Right ventricle myocardium superior (tissue), 1 donor: ENCODE measurements at places on chromosomes 7 and 10.

DNA sequence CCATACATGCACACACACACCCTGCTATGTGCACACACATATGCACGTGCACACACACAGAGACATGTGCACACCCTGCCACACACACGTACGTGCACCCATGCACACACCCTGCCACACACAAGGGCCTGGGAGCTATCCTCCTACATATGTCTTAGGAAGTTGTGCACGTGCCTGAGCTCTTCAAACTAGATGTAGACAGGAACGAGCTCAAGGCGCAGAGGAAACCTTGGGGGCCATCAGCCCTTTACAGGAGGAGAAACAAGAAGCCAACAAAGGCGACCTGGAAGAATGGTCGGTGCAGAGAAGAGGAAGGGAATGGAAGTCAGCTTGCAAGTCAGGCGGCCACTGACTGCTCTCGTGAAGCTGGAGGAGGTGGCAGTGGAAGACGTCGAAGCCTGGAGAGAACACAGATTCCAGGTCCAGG lies 58.7 kb downstream of the AOC1 start:
- no peak for DNase-seq

DNA sequence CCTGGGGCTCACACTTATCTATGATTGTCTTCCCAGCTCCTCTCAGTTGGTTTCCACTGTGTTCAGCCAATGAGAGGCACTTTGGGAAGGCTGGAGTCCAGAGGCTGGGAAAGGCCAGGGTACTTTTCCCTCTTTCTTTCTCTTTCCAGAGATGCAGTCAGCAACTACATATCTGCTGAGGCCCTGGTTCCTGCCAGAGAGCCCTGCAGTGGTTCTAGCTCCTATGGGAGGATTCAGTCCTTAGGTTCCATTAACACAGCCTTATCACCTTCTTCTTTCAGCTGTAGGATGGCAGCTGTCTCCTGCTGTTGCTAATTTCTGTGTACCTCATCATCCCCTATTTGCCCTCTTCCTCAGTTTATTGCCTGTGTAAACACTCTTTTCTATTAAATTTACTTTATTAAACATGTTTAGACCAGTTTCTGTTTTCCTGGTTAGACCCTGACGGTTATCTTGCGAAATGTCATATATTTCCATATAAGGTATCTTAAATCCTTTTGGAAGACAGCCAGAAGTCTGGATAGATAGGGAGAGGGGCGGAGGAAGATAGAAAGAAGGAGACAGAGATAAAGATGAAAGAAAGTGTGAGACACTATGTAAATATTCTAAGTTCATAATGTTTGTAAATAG lies 100.3 kb downstream of the HGF start:
- DNase-seq: no peak

DNA sequence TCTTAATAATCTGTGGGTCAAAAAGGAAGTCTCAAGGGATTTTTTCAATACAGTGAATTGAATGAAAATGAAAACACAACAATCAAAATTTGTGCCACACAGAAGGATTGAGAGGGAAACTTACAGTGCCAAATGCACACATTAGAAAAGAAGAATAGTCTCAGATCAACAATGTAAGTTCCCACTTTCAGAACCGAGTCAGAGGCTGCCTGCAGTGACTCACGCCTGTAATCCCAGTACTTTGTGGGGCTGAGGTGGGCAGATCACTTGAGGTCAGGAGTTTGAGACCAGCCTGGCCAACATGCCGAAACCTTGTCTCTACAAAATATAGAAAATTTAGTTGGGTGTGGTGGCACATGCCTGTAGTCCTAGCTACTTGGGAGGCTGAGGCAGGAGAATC lies 12.5 kb upstream of the KEL start:
- DNase-seq: no peak

DNA sequence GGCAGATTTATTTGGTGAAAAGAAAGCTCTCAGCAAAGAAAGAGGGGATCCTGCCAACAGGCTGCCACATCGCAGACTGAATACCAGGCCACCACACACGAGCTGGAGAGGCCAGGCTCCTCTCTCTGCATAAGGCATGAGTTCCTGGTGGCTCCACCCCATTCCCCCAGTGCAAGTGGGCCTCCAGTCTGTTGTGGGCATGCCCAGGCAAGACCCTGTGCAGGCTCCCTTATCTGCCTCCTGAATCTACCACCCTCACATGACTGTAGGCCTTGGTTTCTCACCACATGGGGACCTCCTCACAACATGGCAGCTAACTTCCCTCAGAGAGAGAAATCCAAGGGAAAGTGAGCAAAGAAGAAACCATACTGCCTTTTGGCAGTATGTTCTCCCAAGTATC lies 26.7 kb upstream of the CUL1 start:
- no peak for DNase-seq

DNA sequence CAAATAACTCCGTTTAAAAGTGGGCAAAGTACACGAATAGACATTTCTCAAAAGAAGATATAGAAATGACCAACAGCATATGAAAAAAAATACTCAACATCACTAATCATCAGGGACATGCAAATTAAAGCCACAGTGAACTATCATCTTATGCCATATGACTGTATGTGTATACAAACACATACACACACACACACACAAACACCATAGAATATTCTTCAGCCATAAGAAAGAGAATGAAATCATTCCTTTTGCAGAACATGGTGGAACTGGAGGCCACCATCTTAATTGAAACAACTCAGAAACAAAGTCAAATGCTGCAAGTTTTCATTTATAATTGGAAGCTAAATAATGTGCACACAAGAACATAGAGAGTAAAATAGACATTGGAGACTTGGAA lies 1019.4 kb downstream of the KCNMA1 start:
- no peak for DNase-seq

DNA sequence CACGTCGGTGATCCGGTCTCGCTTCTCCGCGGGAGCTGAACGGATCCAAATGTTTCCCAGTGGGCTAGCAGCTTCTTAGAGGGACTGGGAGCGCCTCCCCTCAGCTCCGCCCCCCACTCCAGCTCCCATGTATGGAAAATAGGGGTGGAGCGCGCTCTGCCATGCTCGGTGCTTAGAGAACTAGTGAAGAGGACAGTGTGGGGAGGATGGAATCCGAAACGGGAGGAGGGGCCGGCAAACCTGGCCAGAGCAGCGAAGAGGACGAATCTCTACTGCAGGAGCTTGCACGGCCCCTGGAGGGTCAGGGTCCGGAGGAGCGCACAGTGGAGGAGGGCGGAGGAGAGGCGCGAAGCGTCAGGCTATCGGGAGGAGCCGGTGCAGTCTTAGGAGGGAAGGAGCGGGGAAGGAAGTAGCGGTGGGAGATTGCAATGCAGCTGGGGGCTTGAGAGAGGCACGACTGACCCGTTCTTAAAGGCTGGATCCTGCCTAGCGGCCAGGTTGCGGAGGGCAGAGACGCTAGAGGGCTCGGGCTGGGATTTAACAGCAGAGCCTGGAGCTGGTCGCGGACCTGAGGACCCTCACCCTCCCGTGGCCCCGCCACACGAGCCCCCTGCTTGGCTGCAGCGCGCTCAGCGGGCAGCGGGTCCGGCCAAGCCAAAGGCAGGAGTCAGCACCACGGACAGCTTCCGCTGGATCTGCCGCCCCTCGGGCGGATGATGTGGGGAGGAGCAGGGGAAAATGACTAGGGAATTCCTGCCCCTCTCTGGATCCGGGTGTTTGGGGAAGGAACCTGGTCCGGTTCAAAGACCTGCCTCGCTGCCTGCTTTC lies at the start of gene PRLHR:
Gene PRLHR, minus strand, starts transcription at position 51 of the 828 bp plus-strand sequence. CDS start 404 bp downstream, outside the sequence.
- DNase-seq: no peak

GRCh38 chr7:44531421-44532380 lies 9.4 kb downstream of the NPC1L1 start:
- DNase-seq: no peak

DNA sequence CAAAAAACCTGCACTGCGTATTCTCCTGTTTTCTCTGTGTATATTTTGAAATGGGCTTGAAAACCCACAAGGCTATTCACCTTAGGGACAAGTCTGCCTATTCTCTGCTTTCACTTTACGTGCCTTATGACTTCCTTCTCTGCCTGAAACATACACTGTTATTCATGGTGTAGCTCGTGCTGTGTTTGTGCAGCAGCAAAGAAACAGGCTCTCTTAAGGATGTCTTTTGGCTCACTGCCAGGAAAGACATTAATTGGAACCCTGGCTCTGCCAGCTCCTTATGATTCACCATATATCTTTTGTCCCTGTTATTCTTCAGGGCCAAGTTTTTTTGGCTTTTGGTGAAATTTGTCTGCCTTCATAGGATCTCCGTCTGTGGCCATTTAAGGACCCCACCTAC lies 92.4 kb downstream of the TMEM106B start:
- DNase-seq: no peak

DNA sequence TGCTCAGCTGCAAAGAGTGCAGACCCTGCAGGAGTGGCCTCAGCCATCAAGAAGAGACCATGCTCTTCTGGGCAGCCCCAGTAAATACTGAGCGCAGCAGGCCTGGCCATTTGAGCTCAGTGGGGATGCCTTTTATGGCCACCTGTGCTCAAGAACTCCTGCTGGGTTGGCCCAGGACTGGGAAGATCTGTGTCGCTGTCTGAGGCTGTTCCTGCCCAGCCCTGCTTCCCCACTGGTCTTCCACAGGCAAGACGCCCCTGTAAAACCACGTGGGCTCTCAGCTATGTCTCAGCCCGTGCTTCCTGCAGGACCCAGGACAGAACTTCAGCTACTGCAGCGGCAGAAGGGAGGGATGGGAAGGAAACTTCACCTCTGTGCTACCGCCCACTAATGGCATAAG lies 10.5 kb upstream of the PPIF start:
- no peak for DNase-seq

DNA sequence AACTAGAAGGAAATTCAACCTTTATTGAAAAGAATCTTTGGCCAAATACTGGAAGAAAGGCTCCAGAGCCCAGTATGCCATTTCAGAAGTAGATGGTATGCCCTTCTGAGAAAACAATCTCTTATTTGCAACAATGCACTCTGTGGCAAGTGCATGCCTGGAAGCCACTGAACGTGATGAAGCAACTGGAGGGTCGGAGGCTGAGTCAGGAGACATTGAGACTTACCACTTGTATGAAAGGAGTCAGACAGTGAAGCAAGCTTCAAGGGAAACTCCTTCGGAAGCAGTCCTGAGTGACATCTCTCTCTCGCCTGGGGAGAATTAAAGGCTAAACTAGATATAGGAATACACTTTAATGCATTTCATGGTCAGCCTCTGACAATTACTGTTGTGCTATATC lies 353.7 kb downstream of the NRG3 start:
- DNase-seq: no peak

DNA sequence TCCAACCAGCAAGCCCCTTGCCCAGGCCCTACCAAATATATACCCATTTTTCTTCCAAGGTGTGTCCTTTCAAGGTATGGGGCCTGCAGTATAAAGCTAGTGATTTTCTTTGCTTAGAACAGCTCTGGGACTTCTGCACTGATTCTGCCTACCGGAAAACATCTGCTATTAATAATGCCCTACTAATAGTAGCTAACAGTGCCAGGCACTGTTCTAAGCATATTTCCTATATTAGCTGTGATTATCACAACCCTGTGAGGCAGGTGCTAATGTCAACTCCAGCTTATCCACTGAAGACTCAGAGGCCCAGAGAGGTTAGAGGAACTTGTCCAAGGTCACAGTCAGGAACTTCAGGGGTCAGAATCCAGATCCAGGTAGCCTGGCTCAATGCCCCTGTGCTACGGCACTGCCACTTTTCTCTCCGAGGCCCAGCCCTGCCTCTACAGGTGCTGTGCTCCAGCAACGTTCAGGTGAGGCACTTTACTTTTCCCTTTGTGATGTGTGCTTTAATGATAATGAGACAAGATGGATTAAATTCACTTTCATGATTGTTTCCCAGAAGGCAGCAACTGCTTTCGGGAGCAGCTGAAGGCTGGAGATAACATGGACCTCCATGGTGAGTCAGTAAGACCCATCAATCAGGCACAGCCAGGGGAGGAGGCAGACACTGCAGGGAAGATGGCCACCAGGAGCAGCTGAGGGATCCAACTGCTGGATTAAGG lies 26.7 kb downstream of the TAS2R41 start:
- DNase-seq: no peak

DNA sequence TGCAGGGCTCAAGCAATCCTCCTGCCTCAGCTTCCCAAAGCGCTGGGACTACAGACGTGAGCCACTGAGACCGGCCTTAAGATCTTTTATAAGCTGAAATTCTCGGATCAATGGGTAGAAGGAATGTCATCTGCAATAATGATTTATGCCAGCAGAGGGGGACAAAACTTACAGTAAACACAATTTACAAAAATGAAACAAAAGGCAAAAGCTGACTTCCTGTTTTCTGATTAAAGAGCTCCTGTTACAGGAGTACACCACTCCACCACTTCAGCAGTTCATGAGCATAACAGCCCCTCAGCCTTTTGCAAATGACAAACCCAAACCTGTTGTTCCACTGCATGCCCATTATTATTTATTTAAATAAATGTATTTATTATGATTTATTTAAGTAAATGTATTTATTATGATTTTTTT lies 88.5 kb upstream of the ATP6V0A4 start:
- DNase-seq: no peak

GRCh38 chr7:37352251-37352880 lies 96.3 kb downstream of the ELMO1 start:
- DNase-seq: no peak

GRCh38 chr7:130008941-130009847 lies 42.0 kb downstream of the ZC3HC1 start:
- DNase-seq: no peak

DNA sequence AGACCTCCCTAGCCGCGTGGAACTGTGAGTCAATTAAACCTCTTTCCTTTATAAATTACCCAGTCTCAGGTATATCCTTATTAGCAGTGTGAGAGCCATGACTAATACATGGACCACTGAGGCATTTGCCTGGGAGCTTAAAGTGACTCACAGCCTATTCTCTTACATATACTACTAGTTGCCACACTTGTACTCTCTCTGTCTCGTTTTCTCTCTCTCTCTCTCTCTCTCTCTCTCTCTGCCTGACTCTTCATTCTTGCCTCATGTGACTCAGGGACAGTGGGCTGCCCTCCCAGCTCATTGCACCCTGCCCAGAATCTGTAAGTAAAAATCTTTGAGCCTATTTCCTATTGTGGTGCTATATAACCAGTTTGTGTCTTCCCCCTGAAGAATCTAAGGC lies 238.5 kb upstream of the MAGI2 start:
- no peak for DNase-seq

DNA sequence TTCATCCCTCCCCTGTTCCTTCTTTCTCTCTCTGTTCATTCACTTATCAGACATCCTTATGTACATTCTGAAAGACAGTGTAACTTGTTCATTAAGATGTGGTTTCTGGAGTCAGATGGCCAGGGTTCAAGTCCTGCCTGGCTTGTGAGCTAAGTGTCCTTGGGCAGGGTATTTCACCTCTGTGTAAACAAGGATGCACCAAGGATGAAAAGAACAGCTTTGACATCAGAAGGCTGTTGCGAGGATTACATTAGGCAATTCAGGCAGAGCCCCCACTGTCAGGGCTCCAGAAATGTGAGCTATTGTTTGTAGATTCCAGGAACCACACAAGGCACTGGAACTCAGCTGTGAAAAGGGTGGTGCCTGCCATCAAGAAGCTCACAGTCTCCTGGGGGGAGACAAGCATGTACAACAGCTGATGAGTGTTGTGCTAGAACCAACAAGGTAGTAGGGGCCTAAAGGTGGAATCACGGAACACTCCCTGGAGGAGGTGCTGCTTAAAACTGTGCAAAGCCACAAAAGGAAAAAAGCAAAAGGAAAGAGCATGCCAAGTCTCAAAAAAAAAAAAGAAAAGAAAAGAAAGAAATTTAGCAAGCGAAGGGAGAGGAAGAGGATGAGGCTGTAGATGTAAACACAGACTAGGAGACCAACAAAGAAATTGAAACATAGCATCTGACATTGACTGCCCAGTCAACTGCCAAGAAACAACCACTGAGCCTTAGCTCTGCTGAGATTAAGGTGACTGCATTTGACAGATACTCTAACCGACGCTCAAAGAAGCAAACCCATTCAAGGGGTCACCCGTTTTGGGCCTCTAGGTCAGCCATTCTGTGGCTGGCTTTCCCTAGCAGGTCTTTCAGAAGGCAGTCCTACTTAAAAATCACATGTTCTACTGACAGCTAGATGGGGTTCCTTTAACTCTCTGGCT lies 12.5 kb downstream of the PDLIM1 start:
- no peak for DNase-seq
